ENCODE measurements at places on chromosomes 1 and 21.

DNA sequence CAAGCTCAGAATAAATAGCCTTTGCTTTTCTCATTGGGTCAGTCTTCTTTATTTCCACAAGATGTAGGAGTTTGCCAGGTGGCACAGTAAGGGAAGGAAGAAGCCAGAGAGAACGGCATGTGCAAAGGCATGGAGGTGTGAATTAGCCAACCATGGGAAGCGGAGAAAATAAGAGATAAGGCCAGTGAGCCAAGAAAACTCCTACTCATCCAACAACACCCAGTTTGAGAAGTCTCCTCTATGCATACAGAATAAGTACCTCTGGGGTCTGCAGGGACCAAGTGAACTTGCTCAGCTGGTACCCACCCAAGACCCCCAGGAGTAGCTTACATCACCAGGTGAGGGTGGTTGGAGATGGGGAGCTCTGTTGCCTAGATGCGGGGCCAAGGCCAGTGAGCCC lies 66.7 kb downstream of the TAS1R2 start:
- no peak for DNase-seq

DNA sequence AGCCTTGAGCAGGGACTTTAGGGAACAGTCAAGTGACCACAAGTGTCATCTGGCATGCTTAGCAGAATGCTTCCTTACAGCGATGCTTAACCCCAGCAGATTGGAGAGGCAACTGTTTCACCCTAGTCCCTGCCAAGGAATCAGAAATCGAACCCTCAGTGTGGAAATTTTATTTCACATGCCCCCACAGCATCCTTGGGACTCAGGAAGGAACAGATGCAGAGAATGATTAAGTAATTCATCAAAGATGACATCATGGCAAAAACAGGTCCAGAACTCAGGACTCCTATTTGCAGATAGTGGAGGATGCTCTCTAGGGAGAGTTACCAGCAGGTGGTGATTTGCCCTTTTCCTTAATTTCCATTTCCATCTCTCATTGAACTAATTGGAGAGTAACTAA lies 333.0 kb upstream of the KAZN start:
- DNase-seq = no peak

DNA sequence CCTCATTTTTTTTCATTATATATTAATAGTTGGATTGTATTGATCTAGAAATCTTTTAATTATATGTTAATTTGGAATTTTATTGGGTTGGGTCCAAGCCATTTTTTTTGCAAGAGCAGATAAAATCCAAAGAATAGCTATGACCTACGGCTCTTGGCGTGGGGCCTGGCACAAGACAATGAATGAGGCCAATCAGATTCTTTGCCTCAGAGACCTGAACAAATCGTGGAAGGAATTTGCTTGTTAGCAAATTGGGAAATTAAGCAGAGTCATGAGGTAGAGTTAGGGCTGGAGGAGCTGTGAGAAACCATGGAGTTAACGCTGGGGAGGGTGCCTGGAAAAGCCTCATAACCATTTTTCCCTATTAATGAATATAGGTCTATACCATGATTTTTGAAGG lies 40.1 kb downstream of the CAMSAP2 start:
- DNase-seq = no peak

- no peak for DNase-seq
Observed at GRCh38 chr21:34799092-34799491, 130.3 kb downstream of the CLIC6 start.

DNA sequence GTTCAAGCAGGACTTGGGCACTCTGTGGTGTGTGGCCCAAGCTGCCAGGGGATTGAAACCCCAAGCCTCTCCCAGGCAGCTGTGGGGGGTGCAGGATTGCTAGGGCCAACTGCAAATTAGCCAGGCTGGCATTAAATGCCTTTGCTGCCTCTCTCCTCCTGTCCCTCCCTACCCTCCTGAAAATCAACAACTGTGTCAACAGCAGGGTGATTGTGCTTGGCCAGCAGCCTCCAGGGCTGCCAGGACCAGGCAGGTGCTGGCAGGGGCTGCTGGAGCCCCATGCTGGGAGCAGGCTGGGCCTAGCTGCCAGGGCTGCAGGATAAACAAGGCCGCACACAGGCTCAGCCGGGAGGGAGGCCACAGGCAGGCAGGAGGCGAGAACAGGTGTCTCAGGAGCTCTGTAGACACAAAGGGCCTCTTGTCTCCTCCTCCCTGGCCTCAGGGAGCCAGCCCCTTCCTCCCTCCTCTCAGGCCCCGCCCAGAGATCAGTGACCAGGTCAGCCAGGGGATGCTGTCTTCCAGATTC lies 11.4 kb downstream of the SOX13 start:
- no peak for DNase-seq

Measured in D721Med (cell line).